ENCODE measurements at places on chromosomes 6 and 20.
A peak's percentile ranks its signal among the peaks of the same experiment; 100 is the strongest.

DNA sequence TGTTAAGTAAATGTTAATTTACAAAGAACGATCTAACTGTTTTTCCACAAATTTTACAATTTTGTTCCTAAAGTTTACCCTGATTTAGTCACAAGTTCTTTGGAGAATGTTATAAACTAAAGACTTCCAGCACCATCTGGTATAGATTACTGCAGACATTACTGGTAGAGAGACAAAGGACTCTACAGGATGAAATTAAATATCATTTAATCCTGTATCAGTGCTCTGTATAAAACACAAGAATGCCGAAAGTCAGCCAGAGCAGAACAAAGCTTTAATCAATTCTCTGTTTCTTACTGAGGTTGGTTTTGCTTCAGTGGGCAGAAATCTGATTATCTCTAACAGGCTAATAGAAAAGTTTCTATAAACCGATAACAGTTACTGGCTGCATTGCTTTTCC lies 763.6 kb downstream of the TENT5A start:
- H3K36me3 ChIP-seq: no peaks in the 10 kb centered on the region
- no peak for ATAC-seq
- no peaks in the 10 kb centered on the region for H3K4me1 ChIP-seq
- no peaks in the 10 kb centered on the region for H3K27me3 ChIP-seq

DNA sequence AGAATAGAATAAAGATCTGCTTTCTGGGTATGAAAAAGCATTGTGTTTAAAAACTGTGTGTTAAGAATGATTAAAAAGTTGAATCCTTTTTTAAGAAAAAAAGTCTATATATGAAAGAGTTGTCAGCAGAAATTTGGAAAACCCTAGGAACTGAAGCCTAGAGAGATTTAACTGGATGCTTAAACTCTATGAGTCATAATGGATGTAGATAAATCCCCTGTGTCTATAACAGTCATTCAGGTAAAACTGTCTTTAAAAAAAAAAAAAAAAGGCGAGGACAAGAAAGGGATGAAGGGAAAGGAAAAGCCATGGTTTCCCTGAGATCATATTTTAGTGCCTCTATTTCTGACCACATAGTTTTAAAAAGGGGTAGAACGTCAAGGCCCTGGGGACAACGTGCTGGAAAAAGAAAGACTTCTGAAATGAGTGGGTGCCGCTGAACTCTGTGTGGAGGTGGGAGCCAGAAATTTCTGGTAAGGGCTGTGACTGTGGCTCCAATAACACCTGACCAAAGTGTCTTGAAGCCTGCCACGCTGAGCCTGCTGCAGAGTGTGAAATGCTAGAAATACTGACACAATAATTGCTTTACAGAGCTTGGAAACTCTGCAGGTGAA lies 302.6 kb upstream of the ARID1B start:
- no peaks in the 10 kb centered on the region for H3K36me3 ChIP-seq
- ATAC-seq: peak; percentile 85
- H3K27me3 ChIP-seq: no peaks in the 10 kb centered on the region
- H3K27ac ChIP-seq: peak overlapping the region; percentile 72
- no peak overlapping the region for H3K4me3 ChIP-seq

DNA sequence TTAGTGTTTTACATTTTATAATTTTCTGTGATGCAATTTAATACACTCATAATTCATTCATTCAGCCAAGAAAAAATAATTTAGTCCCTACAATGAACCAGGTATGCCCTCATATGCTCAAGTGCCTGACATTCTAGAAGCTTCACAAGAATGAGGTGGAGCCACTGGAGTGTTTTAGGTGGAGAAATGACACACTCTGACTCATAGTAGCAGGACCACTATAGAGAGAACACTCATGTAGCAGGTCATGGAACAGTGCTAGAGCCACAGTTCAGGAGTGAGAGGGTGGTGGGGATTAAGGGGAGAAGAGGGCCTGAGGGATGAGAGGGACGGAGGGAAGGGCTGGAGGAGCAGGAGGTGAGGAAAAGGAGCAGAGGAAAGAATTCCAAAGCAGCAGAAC lies 1.4 kb upstream of the HLA-G start:
- H3K4me1 ChIP-seq: no peaks in the 10 kb centered on the region
- peak; percentile 67 for ATAC-seq
- H3K36me3 ChIP-seq: no peaks in the 10 kb centered on the region

DNA sequence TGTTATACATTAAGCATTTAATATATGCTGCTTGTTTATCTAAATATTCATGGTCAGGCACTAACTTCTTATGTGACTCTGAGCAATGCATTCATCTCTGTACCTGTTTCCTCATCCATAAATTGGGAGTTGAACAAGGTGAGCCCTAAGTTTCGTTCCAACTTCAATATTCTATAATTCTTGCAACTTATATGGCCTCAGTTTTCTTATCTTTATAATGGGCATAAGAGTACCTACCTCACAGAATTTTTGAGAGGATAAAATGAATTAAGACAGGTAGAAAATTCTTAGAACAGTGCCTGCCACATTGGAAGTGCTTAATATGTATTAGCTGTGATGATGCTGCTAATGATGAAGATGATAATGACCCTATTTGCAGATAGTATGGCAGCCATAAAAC lies 11.8 kb upstream of the HIVEP2 start:
- no peaks in the 10 kb centered on the region for H3K27me3 ChIP-seq
- H3K27ac ChIP-seq: no peak overlapping the region
- no peaks in the 10 kb centered on the region for H3K36me3 ChIP-seq
- peaks cover 6% of the 10 kb centered on the region for H3K4me1 ChIP-seq
- H3K4me3 ChIP-seq: no peak overlapping the region

GRCh38 chr6:17851001-17851719 lies 136.3 kb downstream of the KIF13A start:
- H3K27me3 ChIP-seq: peaks cover 14% of the 10 kb centered on the region
- no peak for ATAC-seq
- no peak overlapping the region for H3K4me3 ChIP-seq
- H3K4me1 ChIP-seq: no peaks in the 10 kb centered on the region
- H3K27ac ChIP-seq: no peak overlapping the region

- no peak overlapping the region for H3K27ac ChIP-seq
- no peak overlapping the region for H3K4me3 ChIP-seq
- ATAC-seq: no peak
These were observed 30.8 kb upstream of the SCRT2 start for GRCh38 chr20:706366-706885.

DNA sequence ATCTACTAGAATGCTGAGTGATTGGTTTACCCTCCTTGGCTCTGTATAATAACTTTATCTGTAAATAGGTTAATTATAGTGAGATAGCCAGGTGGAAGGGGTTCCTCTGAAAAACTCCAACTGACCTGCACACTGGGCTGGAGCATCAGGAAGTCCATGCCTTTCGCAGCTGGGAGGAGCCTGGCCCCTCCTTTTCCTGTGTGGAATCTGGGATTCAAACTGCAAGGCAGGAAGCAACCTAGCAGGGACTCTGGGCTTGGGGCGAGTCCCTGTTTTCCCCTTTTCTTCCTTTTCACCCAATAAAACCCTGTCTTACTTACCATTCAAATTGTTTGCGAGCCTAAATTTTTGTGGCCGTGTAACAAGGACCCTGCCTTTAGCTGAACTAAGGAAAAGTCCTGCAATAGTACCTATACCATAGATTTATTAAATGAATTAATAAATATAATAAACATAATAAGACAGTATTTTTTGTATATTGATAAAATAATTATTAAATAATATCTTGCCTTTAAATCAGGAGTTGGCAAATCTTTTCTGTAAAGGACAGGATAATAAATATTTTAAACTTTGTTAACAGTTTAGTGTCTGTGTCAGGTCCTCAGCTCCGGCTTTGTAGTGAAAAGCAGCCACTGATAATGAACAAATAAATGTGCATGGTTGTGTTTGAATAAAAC lies 406.2 kb upstream of the MMS22L start:
- H3K4me3 ChIP-seq: no peak overlapping the region
- H3K36me3 ChIP-seq: no peaks in the 10 kb centered on the region
- no peak overlapping the region for H3K27ac ChIP-seq
- H3K27me3 ChIP-seq: no peaks in the 10 kb centered on the region
- H3K4me1 ChIP-seq: no peaks in the 10 kb centered on the region

- no peak overlapping the region for H3K4me3 ChIP-seq
- H3K27ac ChIP-seq: no peak overlapping the region
- H3K36me3 ChIP-seq: no peaks in the 10 kb centered on the region
- H3K27me3 ChIP-seq: peaks cover 4% of the 10 kb centered on the region
- no peaks in the 10 kb centered on the region for H3K4me1 ChIP-seq
These were observed 44.5 kb upstream of the RPS6KA2 start for GRCh38 chr6:166671434-166672081.

Measured in activated T-helper 17 cell treated with anti-CD3 and anti-CD28 coated beads, Interleukin-2, amount 50 U/mL, for 72 hours (primary cell).